ENCODE measurements at places on chromosomes 1 and 21. TPM values are rescaled to one million over a fixed set of nuclear protein-coding genes. Genes with fewer than 3 reads are reported as not detected.

Gene RPS6KC1
- 5.6 TPM for total RNA-seq

Gene KCNAB2
- total RNA-seq = 6.9 TPM

Gene COA6
- 11.5 TPM for total RNA-seq

Gene AKR7A2
- 53.5 TPM for total RNA-seq

Gene DPT
- 1.3 TPM for total RNA-seq

Gene SLC26A9
- total RNA-seq = 0.05 TPM
